ENCODE measurements at places on chromosomes 4 and X.

DNA sequence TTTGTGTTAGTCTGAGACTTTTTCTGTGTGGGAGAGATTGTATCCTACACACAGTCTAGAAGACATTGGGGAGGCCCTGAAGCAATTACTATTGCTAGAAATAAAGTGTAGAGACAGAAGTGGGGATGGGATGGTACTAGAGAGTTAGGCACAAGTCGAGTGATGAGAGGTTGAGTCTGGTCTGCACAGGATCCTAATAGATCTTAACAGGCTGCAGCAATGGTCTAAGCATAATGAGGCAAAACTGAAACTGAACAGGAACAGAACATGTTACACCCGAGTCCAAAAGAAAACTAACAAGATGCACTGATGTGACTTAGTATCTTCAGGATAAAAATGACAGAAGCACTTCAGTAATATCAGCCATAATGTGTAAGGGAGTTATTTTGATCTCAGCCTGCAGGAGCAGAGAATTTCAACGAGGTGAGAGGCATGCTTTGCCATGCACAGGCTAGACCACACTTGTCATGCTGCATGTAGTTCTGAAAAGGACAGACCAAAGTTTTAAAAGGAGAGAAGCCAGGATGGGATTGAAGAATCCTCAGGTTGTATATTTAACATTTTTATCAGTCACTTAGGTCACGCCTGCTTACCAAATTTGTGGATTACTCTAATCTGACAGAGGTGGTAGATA, 205.8 kb upstream of the BOD1L1 start:
- no peak for DNase-seq

GRCh38 chr4:142961866-142962265, 115.8 kb upstream of the INPP4B start:
- no peak for DNase-seq

DNA sequence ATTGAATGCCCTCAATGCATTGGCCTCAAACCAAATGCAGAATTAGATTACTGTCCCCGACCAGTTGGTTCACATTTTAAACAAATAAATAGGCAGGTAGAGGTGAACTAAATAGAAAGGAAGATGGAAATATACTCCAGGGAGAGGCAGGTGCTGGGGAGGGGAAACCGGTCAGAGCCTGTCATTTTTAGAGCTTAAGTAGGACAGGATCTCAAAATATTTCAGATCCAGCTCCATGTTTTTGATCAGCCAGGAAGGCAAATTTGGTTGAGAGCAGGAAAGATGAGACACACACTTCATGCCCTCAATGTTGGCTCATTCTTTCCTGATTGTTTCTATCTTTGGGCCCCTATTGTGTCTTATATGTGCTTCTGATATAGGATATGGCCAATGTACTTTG, 206.7 kb downstream of the SHROOM3 start:
- DNase-seq = no peak

DNA sequence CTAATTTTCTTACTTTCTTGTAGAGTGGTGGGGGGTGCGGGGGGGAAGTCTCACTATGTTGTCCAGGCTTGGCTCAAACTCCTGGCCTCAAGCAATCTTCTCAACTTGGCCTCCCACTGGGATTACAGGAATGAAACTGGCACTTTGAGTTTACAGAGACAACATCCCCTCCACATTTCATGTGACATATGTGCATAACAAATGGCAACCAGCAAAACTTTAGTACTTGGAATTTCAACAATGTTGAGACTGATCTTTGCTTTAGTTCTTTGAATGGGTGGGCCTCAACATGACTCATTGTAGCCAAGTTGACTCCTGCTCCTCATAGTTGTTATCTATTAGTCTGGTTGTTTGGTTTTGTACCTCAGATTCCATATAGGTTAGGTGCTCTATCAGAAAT, 11.4 kb upstream of the FMR1 start:
- DNase-seq = no peak

DNA sequence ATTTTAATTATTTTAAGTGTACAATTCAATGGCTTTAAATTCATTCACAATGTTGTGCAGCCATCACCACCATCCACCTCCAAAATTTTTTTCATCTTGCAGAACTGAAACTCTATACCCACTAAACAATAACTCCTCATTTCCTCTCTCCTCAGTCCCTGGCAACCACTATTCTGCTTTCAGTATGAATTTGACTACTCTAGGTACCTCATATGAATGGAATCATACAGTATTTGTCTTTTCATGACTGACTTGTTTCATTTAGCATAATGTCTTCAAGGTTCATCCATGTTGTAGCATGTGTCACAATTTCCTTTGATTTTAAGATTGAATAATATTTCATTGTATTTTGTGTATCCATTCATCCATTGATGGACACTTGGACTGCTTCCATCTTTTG, 46.9 kb downstream of the KIF4A start:
- DNase-seq = no peak

GRCh38 chr4:140408974-140409373, 18.5 kb downstream of the CLGN start:
- DNase-seq = no peak

GRCh38 chr4:8707045-8707781, 114.6 kb downstream of the CPZ start:
- DNase-seq = no peak

GRCh38 chrX:10702031-10702430, 81.6 kb upstream of the MID1 start:
- no peak for DNase-seq

DNA sequence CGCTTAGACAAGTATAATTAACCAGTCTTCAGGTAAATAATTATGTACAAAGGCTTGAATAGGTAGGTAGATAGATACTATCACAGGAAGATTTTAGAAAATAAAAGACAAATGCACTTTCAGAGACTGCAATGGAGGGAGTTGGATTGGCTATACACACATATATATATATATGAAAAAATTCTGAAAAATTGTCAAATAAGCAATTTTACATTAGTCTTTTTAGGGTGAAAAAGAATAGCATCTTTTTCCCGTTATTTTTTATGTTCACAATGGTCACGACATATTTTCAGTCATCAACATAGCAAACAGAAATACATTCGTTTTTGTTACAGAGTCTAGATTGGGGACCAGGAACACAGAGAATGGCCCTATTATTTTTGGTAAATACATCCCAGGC, 385.9 kb upstream of the ACTRT1 start:
- no peak for DNase-seq

DNA sequence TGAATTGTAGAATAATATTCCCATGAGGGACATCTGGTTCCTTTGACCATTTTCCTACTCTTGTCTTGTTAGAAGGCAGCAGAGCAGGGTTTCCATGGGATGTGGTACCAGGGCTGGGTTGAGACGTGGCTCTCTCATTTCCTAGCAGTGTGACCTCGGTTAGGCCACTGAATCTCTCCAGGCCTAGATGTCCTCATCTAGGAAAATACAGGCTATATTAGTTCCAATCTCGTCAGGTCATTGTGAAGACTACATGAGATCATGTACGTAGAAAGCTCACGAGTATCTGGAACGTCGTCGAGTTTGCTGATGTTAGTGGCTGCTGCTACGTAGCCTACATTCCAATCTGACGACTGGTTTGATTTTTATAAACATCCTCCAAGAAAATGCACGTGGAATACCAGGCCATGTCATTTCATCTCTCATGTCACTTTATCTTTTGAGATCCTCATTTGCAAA, 278.2 kb upstream of the GATB start:
- no peak for DNase-seq

- no peak for DNase-seq
Observed at GRCh38 chrX:154799556-154800348, 5.5 kb downstream of the MPP1 start.

- no peak for DNase-seq
Observed at GRCh38 chr4:80286451-80286850, 20.0 kb downstream of the FGF5 start.

DNA sequence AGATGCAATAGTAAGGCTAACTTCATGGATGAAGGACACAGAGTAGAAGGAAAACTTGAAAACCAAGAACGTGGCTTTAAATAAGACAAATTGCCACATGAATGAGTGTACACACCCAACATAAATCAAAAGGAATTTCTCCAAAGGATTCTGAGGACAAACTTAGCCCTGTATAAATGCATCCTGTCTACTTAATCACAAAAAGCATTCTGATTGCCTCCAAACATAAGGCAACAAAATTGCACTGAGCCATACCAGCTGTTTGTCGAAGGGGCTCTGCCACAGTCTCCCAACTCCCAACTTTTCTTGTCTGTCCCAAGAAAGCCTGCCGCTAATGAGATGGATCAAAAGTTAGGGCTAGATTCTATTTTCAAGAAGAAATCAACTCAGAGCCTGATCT, 194.3 kb downstream of the SOWAHB start:
- DNase-seq = no peak

DNA sequence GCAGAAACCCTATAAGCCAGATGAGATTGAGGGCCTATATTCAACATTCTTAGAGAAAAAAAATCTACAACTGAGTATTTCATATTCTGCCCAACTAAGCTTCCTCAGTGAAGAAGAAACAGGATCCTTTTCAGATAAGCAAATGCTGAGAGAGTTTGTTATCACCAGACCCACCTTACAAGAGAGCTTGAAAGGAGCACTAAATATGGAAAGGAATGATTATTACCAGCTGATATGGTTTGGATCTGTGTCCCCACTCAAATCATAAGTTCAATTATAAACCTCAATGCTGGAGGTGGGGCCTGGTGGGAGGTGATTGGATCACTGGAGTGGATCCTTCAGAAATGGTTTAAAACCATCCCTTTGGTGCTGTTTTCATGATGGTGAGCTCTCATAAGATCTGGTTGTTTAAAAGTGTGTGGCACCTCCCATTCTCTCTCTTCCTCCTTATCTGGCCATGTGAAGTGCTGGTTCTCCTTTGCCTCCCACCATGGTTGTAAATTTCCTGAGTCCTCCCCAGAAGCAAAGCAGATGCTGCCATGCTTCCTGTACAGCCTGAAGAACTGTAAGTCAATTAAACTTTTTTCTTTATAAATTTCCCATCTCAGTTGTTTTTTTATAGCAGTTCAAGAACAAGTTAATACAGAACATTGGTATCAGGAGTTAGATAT, 144.2 kb downstream of the MSN start:
- no peak for DNase-seq

DNA sequence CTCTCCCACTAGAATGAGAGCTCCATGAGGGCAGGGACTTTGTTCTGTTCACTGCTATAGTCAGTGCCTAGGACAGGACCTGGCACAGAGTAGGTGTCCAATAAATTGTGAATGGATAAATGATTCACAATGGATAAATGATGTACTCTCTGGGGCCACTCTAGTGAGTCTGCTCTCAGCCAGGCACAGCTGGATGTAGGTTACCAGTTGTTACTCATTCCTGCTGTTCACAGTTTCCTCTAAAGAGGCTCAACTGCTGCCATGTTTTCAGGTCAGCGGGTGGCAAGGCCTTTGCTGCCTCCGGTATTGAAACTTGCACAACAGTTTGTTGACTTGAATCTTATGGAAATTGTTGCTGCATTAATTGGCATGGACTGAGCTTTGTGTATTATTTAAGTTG, 99.1 kb downstream of the NHSL2 start:
- no peak for DNase-seq

GRCh38 chr4:106140601-106141000, 175.4 kb downstream of the TBCK start:
- DNase-seq = no peak

DNA sequence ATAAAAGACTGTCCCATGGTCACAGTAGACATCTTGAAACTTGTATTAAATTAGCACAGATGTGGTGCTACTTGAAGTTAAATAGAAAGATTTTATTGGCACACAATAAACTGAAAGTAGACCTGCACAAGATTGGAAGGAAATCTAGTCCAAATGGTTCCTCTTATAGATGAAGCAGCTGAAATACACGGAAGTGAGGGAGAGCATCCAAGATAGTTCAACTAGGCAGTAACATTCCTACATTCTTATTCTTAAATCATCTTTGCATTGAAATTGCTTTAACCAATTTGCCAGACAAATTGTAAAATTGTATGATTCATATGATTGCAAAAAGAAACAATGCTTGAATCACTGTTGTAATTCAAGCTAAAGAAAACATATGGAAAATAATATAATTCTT, 87.6 kb upstream of the VCX3B start:
- DNase-seq = no peak

GRCh38 chr4:152784490-152785350, 5.0 kb downstream of the ARFIP1 start:
- no peak for DNase-seq

DNA sequence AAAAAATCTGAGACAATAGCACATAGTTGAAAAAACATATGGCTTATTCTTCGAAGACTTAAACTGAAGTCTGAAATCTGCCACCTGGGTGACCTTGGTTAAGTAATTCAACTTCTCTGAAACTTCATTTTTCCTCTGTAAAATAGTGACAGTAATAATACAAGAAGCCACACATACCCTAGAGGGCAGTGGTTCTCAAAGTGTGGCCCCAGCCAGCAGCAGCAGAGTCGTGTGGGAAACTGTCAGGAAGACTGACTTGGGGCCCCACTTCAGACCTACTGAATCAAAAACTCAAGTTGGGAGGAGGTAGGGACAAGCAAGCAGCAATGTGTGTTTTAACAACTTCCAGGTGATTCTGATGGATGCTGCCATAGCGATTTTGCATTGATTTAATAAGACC, 249.9 kb downstream of the HNRNPD start:
- DNase-seq = no peak

- no peak for DNase-seq
Observed at GRCh38 chr4:174523025-174523693, 871 bp upstream of the HPGD start.

DNA sequence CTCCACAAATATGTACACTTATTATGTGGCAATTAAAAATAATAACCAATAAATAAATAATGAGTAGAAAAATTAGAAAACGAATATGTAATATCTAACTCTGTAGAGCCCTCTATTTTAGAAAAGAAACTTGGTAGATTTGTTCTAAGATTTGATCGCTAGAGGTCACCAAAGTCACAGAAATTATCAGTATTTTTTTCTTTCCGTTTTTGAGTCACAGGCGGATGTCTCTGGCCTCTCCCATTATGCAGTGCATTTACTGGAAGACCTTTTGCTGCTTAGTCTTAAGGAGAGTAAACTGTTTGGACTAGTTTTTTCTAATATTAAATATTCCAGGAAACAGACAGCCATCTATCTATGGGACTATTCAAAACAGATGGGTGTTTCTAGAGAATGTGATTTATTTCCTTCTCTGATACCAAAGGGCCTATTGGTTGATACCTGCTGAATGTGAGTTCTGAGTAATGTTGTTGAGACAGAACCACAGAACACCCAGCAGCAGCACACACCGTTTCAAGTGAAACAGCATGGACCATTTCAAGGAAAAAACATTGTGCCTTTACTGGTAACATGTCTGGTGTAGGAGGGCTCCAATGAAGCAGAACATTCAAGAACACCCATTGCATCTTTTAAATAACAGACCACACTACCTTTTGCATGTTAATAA, 34.0 kb upstream of the GYPA start:
- no peak for DNase-seq

DNA sequence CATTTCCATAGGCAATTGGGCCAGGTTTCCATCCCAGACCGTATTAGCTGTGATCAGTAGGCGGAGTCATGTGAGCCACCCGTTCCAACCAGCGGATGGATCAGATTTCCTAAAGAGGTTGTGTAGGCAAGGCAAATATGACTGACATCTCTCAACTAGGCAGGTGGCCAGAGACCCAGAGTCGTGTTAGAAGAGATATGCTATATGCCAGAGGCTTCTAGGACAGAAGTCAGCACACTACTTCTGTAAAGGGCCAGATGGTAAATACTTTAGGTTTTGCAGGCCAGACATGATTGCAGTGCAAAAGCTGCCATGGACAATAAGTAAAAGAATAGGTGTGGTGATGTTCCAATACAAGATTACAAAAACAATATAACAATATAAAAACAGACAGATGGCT, 788.4 kb downstream of the RPA4 start:
- no peak for DNase-seq
